RCC 7860 (cell line): ENCODE measurements at places on chromosomes 12 and 14.

- DNase-seq = no peak
Observed at GRCh38 chr12:108468196-108468968, 46.7 kb upstream of the FICD start.

GRCh38 chr14:73143003-73143402 is 6.7 kb downstream of the PSEN1 start:
- no peak for DNase-seq

GRCh38 chr14:20798932-20799331 is 3.7 kb downstream of the RNASE1 start:
- DNase-seq = no peak

- peak; percentile 72 for DNase-seq
Observed at GRCh38 chr14:58077621-58078020, 74.4 kb downstream of the ARMH4 start.

DNA sequence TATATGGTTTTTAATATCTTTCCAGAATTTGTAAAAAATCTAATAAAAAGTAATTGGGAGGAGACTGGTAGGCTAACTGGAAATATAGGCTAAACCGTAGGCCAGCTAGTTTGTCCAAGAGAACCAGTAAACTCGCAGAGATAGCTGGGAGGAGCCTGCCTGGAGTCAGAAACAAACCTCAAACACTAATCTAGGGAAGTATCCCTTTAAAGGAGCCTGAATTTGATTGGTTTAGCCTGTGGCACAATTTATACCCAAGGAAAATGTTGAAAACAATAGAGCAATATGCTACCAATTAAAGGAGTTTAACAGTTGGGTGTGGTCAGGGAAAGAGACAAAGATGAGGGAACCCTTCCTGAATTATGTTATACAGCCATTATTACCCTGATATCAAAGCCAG is 109.6 kb downstream of the EML5 start:
- DNase-seq = no peak

- no peak for DNase-seq
Observed at GRCh38 chr12:88784166-88784565, 203.9 kb upstream of the KITLG start.

DNA sequence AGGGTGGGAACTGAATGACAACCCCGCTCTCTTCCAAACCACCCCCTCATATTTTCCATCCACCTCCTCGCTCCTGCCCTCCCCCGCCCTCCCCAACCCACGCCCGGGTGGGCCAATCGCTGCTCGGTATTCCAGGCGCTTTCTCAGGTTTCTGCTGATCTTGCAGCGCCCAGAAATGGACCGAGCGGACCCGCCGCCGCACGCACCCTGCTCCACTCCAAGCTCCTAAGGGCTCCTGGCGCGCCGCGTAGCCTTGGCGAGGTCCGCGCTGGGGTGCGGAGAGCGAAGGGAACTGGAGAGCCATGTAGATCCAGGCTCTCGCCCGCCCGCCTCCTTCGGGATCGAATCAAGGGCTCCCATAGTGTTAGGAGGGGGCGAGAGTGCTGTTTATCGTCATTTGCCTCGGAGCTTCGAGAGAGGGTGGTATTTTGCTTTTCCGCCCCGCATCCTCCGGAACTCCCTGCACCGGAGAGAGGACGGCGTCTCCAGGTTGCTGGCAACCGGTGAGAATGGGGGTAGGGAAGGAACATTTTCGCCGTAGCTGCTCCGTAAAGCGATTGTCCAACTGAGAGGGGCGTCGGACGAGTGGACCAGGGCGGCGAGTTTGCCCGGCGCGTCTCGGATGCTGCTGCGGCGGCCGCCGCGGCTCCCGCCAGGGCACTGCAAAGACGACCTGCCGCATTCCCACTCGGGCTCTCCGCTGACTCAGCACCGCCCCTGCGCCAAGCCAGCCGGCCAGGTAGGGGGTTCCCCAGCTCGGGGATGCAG is at the start of gene KCNA1:
TSS of gene KCNA1 (plus strand) at position 172 of the 768 bp plus-strand sequence. CDS start 1,474 bp downstream, outside the sequence.
- DNase-seq = no peak

DNA sequence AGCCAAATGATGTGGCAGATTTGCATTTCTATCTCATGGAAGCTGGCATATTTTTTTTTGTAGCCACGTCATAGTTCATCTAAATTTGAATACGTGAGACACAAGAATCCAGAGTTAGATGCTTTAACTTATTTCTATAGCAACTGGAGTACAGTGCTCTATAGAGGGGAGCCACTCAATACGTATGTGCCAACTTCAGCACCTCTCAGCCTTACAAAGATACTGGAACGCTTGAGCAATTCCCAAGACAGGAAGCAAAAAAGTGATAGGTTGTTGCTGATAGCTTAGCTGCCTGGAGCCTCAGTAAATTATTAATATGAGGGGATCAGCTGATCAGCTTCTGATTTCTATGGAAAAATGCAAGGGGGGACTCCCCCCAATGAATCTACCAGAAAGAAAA is 24.1 kb upstream of the PELI2 start:
- no peak for DNase-seq

- DNase-seq = no peak
Observed at GRCh38 chr14:73753887-73754795, 40.0 kb upstream of the PNMA1 start.

DNA sequence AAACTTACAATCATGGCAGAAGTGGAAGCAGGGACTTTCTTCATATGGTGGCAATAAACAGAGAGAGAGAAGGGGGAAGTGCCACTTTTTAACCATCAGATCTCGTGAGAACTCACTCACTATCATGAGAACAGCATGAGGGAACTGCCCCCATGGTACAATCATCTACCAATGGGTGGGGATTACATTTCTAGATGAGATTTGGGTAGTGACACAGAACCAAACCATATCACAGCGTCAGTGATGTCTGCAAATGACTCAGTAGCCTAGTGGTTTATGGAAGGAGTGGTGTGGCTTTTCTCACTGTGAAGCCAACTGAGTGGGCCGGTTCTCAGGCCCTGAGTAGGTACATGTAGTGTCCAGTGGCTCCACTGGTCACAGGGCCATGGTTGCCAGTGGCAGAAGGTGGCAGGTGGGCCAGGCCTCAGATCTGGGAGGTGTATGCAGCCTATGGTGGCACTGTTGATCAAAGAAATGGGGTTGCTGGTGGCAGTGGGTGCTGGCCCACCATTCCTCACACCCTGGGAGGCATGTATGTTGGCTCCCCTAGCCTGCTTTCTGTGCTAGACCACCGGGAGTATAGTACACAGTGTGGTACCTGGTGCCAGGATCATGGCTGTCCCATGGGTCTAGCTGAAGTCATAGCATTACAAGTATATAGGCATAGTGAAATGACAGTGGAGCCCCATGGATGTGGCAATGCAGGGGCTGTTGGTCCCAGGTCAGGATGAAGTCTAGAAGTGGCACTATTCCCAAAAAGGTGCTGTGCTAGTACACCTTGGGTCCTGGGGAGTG is 191.9 kb downstream of the NUBPL start:
- DNase-seq = no peak

GRCh38 chr12:62806244-62806836 is 128.6 kb downstream of the PPM1H start:
- no peak for DNase-seq

GRCh38 chr12:92445253-92446082 is 257.3 kb upstream of the PLEKHG7 start:
- no peak for DNase-seq

DNA sequence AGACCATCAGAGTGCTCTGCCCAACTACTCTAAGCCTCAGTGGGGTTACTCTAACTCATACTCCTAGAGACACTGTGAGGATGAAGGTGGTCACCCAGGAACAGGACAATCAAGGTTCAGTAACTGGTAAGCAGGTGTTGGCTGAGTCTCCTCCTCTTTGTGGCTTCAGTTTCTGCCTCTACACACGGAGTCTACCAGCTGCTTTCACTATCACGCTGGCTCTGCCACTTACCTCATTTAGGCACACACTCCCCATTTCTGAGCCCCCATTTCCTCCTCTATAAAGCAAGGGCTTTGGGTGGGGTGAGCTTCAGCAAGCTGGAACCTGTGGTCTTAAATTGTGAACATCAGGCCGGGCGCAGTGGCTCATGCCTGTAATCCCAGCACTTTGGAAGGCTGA is 7.3 kb upstream of the TCHP start:
- no peak for DNase-seq

DNA sequence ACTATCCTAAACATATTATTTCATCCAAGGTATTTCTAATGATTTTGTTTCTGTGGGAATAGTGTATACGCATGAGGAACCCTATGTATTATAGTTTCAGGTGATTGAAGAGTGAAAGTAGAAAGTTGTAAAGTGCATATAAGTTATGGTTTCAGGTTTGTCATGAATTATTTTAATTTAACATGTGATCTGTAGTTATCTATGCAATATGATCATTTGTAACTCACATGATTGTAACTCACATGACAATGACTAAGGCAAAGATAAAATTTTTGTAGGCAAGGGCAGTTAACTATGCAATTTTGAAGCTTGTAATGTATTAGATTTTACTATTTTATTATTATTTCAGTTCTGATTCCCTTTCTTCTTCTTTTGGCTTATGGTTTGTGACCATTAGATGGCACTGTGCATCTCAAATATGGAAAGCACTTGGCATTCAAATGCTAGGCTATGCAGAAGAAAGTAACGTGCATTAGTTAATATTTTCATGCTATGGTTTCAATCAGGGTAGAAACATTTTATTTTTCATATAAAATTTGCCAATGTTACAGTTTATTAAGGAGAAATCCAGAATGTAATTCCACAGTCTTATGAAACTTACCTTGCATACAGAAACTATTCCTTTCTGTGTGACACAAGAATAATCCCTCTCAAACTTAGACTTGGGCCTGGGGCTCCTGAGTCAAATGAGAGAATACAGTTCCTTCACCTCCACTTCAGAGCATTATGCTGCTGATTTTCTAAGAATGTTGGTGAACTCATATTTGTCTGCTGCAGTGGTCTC is 15.8 kb upstream of the TMEM30B start:
- DNase-seq = peak; percentile 7

DNA sequence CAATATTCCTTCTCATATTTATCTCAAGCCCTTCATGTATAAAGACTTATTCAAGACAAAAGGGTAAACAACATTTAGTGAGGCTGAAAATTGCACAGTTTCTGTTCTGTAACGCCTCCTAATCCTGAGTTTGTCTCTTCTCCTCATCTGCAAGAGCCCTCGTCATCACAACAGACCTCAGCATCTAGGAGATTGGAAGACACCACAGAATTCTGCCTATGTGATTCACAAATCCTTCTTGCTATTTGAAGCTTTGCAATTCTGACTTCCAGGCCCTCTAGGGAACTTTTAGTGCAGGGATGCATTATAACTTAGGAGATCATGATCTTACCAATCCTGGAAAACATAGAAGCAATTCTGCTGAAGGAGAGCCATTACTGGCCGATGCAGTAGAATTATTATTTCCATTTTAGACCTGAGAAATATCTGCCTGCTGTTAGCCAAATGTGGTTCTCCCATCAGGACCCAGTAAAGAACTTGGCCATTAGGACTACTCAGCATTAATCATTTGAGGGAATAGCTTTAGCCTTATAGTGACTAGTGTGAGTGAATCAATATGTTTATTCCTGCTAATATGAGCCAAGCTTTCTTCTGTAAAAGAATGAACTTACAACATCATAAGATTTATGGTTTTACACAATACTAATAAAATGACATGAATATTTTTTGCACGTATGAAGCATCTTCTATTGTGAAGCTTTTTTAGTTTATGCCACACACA is 119.5 kb downstream of the ANO4 start:
- DNase-seq = no peak
